ENCODE measurements at places on chromosomes 3 and 15.

- DNase-seq: peak; percentile 11
These were observed 71.3 kb upstream of the LRTM1 start for GRCh38 chr3:54999159-54999558.

DNA sequence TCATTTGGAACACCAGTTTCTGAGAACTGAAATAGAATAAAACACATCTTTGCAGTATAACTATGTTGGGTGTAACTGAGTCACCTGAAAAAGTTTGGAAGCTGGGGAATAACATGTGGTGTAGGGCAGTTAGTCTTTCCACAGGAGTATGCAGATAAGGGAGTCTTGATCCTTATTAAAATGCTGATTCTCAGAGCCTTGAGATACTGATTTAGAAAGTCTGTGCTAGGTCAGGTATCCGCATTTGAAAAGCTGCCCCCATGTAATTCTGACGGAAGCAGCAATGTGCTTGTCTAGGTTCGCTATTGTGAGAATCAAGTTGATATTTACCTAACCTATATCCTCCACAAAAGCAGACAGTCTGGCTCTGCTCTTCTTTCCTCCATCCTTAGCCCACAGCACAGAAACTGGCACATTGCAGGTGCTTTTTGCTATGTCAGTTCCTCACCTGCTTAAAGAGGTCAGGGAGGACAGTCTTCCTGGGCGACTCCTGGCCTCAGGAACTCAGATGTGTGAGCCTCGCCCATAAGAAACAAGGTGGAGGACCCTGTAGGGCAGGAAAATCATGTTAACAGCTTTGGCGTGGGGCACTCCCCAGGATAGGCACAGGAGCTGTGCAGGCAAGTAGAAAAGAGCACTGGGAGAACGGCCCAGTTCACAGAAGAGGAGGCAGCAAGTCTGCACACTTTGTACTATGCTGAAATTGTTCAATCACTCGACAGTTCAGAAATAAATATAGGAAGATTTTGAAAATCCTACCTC, 27.6 kb upstream of the SRPRB start:
- DNase-seq: no peak

- no peak for DNase-seq
These were observed 25.4 kb downstream of the CXCR6 start for GRCh38 chr3:45968706-45969105.

DNA sequence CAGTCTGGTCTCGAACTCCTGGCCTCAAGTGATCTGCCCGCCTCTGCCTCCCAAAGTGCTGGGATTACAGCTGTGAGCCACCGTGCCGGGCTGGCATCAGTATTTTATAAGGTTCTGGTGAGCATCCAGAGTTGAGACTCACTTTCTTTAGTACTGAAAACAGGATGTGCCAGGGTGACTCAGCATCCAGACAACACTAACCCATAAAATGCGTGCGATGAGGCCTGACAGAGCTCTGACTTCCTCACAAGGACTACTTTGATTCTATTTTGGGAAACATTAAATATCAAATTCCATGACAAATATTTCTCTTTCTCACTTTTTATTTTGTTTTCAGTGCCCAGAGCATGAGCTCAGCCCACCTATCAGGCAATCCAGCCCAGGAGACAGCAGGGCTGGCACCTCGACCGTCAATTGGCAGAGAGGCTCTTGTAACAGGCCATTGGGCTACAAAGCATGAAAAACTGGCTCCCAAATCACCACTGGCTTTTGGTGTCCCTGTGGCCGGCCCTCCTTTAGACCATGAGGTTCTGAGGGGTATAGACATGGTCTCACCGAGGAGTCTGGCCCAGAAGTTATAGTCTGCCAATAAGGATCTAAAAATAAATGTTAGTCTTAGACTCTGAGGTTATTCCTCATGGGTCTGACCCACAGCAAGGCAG, 75.0 kb downstream of the FEM1B start:
- DNase-seq: no peak

GRCh38 chr15:43209059-43209824, 11.6 kb downstream of the EPB42 start:
- DNase-seq: peak; percentile 61

Data from K562 (cell line).